Stimulated activated CD4-positive, alpha-beta T cell treated with anti-CD3 and anti-CD28 coated beads, Interleukin-1b, Interleukin-23, amount 100 ng/mL, for 24 hours (primary cell): ENCODE measurements at places on chromosomes 1 and 21.

GRCh38 chr1:224170748-224171478, 12.1 kb upstream of the DEGS1 start:
- DNase-seq, result no peak

DNA sequence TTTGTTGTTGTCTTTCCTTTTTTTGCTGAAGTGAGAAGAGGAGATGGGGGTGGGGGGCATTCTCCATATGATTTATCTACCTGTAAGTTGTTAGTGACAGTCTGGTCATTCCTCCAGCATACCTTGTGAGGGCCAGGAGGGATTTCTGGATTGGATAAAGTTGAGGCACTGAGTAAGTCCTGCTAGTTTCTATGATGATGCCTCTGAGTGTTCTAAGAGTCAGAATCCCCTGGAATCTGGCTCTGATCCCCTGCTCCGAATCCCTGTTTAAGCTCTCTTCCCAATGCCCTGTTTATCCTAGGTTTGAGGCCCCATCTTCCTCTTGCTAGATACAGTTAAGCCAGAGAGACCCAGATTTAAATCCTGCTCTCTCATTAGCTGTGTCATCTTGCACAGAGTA, 83.2 kb upstream of the HOOK1 start:
- DNase-seq, result no peak

- DNase-seq, result no peak
Observed at GRCh38 chr21:34924771-34925419, 124.2 kb downstream of the RUNX1 start.

- no peak for DNase-seq
Observed at GRCh38 chr1:215789981-215790380, 222.9 kb downstream of the KCTD3 start.

DNA sequence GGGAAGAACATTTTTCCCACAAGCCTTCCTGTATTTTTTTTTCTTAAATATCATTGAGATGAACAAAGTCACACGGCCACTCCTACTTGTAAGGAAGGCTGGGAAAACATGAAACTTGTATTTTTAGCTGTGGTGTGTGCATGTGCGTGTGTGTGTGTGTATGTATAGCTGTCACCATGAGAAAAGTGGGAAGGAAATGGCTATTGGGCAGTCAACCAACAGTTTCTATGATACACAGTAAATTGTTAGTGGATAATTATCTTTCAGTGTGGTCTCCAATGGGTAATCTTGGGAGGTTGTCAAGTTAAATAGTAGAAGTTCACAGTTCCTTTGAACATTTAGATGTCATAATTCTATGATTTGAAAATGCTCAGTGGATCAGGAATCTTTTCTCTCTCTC, 132.7 kb upstream of the USP24 start:
- DNase-seq, result no peak

- no peak for DNase-seq
Observed at GRCh38 chr1:207274882-207275281, 46.6 kb upstream of the CD55 start.
